ENCODE measurements at places on chromosomes 3 and 15.

DNA sequence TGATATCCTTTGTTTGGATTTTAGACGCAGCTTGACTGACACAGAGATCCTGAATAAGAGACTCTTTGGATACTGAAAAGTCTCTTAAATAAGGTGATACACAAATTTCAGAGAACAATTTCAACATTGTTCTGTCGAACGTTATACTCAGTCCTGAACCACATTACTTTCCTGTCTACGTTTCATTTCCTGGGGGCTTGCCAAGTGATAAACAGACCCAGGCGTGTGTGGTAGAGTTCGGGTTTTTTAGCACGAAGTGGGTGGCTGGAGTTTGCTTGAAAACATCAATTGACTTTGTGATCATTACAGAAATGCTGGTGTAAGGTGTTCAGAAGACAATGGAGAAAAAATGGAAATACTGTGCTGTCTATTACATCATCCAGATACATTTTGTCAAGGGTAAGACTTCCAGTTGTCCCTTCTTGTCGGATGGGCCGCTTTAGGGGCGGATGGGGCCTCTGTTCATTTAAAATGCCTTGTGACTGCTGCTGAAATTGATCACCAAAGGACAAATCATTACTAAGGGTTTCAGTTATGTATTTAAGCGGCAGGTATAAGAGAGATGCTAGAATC lies at the start of gene CD96:
TSS of gene CD96 (plus strand) at position 287 of the 573 bp plus-strand sequence. CDS start at position 339, 52 bp downstream.
- peak; percentile 78 for DNase-seq

DNA sequence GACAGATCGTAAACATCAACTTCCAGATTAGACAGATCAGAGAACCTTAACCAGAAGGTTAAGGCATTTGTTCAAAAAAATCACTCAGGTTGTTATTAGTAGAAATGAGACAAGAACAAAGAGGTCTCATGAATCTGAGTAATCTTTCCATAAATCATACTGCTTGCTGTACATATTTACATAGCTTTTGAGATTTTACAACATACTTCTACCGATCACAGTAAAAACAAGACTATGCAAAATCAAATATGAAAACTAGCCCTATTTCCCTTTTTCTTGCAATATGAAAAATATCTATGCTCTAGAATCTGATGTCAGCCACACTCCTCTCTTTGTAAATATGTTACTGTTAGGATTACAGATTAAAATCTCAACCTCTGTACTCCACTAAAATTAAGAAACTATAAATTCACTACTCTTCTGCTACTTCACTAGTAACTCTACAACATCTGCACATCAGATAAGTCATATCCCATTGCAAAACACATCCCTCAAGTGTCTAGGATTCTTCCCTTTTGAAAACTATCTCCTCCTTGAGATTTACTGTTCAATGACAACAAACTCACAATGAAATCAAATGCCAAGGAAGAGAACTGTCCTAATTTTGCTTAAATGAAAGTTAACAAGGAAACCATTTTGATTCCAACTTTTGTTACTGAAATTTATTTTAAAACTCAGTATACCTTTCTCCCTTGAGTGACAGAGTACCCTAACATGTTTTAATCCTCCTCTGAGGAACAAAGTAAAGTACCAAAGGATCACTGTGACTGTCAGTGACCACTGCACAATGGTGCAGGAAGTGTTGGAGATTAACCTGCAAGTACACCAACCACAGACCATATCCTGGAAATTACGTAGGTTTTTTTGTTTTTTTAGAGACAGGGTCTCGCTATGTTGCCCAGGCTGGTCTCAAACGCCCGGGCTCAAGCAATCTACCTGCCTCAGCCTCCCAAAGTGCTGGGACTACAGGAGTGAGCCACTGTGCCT lies 12.8 kb downstream of the DCUN1D1 start:
- DNase-seq, result no peak

DNA sequence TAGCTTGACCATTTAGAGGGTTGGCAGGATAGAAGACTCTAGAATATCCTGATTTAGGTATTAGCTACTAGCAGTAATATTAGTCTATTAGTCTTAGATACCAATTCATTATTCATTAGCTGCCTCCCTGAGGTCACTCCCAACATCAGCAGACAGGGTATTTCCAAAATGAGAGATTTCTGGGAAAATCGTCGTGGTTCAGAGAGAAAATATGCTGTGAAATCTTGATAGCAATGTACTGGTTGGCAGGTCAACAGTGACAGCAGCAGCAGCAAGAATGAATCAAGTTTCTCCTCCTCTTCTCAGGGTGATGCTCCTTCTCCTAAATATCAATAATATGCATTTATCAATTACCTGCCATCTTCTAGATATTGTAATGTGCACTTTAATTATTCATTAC lies 41.3 kb upstream of the ROBO1 start:
- no peak for DNase-seq

DNA sequence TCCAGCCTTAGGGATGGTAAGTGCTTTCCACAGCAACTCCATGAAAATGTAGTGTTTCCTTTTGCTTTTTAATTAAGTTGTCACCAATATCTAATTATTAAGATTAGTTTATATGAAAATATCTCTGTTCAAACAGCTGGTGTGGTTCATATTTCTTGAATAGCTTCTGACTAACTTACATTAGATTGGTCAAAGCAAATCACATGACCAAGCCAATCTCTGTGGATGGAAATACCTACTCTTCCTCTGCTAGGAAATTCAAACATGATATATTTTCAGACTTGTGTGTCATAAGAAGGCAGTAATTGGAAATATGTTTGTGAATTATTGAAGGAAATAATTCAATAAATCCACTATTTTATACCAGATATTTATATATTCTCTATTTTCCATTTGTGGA lies 54.6 kb upstream of the CADM2 start:
- DNase-seq, result no peak

DNA sequence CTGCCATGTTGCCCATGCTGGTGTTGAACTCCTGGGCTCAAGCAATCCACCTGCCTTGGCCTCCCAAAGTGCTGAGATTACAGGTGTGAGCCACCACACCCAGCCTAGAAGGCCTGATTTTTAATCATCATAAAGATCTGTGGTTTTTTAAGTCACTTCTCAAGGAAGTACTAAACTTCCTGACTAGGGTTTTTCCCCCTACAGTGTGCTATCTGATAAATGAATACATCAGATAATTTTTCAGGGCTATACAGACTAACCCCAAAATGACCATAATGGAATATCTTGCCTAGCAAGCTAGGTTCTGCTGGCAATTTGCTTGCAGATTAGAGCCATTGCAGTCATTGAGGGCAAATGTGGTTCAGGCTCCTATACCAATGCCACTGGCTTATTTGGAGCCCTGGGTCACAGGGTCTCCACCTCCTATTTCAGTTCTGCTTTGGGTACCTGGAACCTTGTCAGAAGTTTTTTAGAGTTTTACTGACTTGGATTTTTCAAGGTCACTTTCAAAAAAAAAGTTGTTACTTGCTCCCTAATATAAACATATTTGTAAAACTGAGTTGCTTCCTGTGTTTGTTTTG lies 80.8 kb downstream of the SLC49A4 start:
- no peak for DNase-seq

All from stimulated activated CD4-positive, alpha-beta T cell treated with anti-CD3 and anti-CD28 coated beads, Interleukin-4, amount 100 ng/mL, for 4 hours (primary cell).